Left renal pelvis (tissue), 4 donors: ENCODE measurements at places on chromosomes 13 and 19. TPM values are rescaled to one million over a fixed set of nuclear protein-coding genes. Genes with fewer than 3 reads are reported as not detected.

Gene SULT2B1
- 0.10 TPM for polyA plus RNA-seq

DNA sequence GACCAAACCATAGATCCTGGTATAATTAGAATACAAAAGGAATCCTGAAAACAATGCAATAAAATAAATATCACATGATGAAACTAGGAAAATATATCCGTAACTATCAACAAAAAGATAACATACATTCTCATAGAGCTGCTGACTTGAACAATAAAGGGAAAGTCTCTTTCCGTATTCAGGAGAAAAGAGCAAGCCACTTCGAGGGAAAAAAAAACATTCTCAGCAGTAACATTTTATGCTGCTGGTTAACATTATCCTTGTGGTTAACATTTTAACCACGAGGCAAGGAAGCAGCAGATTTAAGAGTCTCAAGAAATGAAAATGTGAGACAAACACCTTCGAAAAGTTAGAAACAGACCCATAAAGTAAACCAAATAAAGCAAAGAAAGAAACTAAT, 25.8 kb downstream of the NALCN start:
- no peak for DNase-seq

Gene GIPR
- polyA plus RNA-seq, result 0.76 TPM

Gene NKPD1
- polyA plus RNA-seq, result 0.06 TPM

Gene CYP4F12
- polyA plus RNA-seq, result 1.5 TPM

DNA sequence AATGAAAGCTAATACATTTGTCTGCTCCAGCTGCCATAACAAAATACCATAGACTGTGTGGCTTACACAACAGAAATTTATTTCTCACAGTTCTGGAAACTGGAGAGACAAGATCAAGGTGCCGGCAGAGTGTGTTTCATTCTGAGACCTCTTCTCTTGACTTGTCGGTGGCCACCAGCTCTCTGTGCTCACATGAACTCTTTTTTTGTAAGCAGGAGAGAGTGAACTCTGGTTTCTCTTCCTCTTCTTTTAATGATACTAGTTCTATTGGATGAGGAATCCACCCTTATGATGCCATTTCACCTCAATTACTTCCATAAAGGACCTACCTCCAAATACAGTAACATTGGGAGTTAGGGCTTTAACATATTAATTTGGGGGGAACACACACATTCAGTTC, 11.7 kb downstream of the KCTD12 start:
- DNase-seq, result no peak

Gene HSD11B1L
- 17.4 TPM for polyA plus RNA-seq

Gene ZNF221
- 7.9 TPM for polyA plus RNA-seq

GRCh38 chr13:99577934-99578917, 77.0 kb downstream of the TM9SF2 start:
- DNase-seq, result no peak

Gene ODAD3
- 2.6 TPM for polyA plus RNA-seq

DNA sequence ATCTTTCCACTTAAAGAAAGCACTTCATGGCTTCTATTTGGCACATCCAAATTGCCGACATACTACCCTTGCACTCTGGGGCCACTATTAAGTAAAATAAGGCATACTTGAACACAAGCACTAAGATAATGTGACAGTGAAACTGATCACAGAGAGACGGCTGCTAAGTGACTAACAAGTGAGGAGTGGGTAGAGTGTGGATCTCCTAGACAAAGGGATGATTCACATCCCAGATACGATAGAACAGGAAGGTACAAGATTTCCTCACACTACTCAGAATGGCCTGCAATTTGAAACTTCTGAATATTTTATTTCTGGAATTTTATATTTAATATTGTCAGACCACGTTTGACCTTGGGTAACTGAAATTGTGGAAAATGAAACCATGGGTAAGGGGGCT, 1721.8 kb upstream of the SPRY2 start:
- DNase-seq, result no peak

DNA sequence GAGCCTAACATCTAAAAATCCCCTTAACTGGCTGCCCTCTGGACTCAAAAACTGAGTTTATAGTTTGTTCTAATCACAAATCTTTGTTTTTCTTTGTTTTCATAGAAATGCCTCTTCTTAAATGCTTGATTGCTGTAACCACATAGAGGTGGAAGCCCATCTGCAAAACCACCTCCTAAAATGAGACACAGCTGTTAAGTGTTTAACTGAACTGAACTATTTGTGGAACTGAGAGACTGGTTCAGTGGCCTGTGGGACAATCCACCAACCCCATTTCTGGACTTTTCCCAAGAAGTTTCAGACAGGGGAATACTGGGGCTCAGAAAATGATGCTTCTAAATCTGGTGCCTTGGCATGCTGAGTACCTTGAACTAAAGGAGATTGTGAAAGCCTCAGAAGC, 50.9 kb upstream of the TM9SF2 start:
- DNase-seq, result no peak

Gene TMEM190
- polyA plus RNA-seq, result 0.76 TPM

Gene FXYD3
- 12.1 TPM for polyA plus RNA-seq

DNA sequence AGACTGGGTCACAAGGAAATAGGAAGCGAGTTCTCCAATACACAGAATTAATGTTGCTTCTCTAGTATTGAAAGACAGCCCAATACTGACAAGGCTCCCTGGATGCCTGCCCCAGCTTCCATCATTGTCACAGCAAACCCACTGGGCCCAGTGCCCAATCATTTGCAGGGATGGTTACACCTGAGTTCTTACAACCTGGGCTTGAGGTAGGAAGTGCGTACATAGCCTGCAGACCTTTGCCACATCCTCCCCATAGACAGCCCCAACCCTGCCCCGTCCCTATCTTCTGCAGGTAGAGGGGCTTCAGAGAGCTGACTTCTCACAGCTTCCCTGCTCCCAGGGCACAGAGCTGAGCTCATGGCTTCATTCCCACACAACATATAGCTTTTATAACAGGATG, 108.1 kb upstream of the UBL3 start:
- DNase-seq, result no peak

GRCh38 chr19:55032170-55032800, 5.8 kb downstream of the GP6 start:
- no peak for DNase-seq

- DNase-seq, result no peak
Measured at GRCh38 chr13:63999614-64000305, 2584.1 kb upstream of the PCDH20 start.

DNA sequence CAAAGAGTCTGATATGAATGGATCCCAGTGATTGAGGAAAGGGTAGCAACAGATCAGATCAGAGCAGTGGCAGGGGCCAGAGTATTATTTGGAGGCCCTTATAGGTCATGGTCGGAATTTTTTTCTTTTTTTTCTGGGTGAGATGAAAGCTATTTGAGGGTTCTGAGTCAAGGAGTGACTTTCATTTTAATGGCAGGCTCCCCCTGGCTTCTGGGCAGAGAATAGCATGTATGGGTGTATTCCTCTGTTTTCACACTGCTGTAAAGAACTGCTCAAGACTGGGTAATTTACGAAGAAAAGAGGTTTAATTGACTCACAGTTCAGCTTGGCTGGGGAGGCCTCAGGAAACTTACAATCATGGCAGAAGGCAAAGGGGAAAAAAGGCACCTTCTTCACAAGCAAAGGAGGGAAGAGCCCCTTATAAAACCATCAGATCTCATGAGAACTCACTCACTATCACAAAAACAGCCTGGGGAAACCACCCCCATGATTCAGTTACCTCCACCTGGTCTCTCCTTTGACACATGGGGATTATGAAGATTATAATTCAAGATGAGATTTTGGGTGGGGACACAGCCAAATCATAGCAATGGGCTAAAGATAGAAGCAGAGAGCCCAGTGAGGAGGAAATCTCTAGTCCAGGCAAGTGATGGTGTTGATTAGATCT, 3.0 kb upstream of the SLC6A16 start:
- DNase-seq, result no peak

- DNase-seq, result no peak
Measured at GRCh38 chr19:49421039-49421877, 2.0 kb downstream of the PTH2 start.

- DNase-seq, result no peak
Measured at GRCh38 chr13:50867637-50867945, 24.1 kb upstream of the DLEU7 start.
